AG09319 (cell line): ENCODE measurements at places on chromosomes 5 and 9.

DNA sequence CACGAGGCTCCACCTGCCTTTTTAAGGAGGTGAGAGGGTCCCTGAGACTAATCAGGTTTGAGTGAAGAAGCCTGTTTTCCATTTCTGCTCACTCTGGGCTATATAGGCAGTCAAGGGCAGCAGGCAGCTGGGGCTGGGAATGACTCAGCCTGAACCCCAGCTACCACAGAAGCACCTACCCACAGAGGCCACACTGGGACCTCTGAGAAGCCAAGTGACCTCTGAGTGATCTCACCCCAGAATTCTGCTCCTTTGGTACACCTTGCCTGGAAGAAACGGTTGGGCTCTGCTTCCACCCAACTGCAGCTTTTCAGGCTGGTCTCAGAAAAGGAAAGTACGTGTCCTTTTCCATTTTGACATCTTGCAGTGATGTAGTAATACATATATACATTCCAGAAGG lies 6.8 kb downstream of the FAM219A start:
- no peak for DNase-seq

DNA sequence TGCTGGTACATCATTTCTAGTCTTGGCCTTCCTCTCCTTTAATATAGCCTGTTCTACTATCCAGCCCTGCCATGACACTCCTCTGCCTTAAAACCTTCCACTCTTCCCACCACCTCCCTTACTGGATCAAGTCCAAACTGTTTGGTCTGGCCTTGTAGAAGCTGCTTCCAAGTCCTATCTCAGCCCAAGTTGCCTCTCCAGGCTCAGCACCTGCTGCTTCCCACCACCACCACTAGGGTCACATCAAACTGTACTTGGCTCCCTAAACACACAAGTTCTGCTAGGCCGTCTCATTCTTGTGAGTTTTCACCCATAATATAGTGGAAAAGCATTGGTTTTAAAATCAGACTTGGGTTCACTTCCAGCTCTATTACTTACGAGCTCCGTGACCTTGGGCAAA lies 1.4 kb downstream of the NDUFA8 start:
- no peak for DNase-seq

DNA sequence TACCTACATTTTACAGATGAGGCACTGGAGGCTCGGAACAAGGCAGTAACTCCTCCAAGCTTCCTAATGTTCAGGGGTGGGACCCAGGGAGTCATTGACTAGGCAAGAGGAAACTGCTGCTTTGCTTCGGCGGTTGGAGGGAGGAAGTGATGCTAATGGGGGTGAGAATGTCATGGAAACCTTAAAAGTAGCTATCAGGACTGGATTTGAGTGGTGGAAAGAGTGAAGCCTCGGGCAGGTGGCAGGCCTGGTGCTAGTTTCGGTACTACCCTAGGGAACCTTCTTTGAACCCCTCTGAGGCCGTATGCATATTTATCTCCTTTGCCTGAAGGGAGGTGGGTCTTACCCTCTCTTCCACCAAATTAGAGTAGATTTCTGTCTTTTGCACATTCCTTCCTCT lies 1.6 kb downstream of the BSPRY start:
- DNase-seq: no peak

- no peak for DNase-seq
Measured at GRCh38 chr5:101102506-101102905, 199.4 kb upstream of the ST8SIA4 start.

DNA sequence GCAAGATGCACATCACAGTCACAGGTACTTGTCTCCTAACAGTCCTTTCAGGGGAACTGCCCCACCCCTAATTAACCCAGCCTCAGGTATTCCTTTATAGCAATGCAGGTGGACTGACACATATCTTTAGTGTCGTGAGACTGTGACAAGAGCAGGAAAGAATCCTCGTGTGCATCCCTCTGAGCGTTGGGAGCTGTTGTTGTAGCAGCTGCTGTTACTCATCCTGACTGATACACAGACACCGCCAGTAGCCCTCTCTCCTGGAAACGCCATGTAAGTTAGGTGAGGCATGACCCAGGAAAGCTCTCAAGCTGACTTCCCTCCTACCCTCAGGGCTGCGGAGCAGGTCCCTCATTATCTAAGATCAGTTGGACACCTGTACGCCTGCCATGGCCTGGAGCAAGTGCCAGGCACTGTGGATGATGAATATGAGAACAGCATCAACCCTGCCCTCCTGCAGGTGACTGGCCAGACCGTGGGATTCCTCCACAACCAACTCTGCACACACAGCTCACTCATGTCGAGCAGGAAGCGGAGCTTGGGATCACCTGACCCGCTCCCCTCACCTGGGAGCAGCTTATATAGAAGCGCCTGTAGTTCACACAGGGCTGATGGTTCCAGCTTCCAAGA lies 10.2 kb upstream of the LCN15 start:
- no peak for DNase-seq

DNA sequence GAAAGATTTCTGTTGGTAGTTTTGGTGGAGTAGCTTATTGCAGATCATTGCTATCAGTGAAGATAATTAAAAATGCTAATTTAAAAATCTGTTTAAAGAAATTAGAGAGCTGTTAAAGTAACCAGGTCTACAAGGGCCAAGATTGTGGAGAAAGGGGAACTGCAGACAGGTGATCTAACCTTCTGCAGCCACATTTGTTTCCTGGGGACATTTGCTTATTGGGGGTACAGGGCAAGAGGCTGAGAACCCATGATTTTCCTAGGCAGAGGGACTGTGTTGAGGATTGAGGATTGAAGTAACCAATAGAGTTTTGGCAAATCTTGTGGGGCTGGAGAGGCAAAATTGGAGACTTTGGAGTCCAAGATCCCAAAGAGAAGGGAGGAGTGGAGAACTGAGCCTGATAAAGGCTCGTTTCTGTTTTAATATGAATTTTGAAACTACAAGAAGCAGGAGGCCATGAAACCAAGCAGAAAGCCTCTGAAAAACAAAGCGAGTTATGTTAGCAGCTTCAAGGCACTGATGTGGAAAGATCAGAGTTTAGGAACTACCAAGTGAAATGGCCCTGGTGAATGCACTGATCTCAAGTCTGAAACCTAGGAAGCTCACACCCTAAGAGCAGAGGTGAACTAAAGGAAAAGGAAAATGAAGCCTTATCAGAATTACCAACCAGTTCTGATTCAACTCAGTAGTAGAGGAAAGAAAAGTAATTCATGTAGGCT lies 219.8 kb upstream of the C9orf72 start:
- DNase-seq: no peak

DNA sequence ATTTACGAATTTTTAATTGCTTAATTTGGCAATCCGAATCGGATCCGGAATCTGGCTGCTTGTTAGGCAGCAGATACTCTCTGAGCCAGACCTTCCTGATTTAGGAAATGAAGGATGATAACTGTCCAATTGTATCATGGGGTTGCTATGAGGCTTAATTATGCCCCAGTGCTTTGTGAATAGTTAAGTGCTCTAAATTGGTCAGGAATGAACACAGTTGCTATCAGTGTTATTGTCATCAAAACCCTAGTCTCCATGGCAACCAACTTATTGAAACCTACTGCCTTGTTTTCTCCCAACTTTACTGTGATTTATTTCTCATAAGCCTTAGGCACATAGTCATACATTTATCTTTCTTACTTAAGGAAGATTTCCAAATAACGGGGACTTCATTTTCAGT lies 47.9 kb downstream of the MAMDC2 start:
- no peak for DNase-seq

DNA sequence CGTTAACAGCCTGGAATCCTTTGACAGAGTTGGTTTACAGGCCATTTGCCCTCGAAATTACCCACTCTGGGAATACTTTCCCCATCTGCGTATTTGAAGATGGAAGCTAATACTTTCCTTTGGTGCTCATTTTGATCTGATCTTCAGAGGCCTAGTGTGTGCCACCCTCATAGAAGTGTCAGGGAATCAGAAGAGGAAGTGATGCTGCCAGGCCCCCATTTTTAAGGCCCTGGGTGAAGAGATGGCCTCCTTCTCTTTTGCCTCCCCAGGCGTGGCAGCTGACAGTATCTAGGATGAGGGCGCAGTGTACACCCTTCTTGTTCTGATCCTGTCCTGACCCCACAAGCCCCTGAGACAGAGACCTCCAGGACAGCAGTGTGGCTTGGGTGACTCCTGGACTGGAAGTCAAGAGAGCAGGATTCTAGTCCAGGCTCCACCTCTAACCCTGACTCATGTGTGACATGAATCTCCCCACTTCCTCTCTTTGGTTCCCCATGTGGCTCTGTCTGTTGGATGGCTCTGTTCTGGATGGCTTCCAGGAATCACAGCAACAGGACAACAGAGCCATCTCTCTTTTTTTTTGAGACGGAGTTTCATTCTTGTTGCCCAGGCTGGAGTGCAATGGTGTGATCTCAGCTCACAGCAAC lies 27.8 kb downstream of the CSF1R start:
- peak; percentile 15 for DNase-seq

DNA sequence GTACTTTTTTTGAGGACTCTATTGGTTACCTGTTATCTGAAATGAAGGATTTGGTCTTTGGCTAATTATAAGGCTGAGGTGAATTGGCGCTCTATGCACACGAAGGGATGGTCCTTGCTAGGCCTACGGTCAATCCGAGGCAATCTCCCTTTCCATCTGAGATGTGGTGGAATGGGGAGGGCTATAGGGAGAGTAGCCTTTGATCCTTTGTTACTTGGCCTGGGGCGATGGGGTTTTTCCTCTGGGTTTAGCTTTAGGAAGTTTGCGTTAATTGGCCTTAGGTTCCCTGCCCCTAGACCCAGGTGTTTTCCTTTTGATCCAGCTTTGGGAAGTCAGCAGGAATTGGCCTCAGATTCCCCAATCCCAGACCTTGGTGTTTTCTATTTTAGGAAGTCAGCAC lies 102.1 kb upstream of the C9orf72 start:
- no peak for DNase-seq

GRCh38 chr5:148554621-148555020 lies 99.7 kb downstream of the HTR4 start:
- no peak for DNase-seq

GRCh38 chr9:110152704-110153374 lies 55.1 kb downstream of the C9orf152 start:
- DNase-seq: no peak

- DNase-seq: no peak
Measured at GRCh38 chr9:102237520-102237919, 499.1 kb upstream of the GRIN3A start.

DNA sequence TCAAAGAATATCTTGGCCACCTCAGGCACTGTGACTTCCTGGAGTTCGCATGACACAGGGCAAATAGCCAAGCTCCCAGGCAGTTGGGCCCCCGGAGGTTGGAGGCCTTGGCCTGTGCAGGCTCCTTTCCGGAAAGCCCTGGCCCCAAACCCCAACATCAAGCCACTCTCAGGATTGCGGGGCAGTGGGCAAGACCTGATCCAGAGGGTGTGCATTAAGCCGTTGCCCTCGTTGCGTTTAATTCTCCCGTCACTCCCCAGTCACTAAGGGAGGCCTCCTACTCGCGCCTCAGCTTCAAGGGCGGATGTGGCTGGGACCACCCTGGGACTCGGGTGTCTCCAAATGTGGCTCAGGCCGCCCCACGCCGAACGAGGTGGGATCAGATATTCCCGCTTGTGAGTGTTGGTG lies 60.1 kb downstream of the TMEM174 start:
- DNase-seq: no peak

DNA sequence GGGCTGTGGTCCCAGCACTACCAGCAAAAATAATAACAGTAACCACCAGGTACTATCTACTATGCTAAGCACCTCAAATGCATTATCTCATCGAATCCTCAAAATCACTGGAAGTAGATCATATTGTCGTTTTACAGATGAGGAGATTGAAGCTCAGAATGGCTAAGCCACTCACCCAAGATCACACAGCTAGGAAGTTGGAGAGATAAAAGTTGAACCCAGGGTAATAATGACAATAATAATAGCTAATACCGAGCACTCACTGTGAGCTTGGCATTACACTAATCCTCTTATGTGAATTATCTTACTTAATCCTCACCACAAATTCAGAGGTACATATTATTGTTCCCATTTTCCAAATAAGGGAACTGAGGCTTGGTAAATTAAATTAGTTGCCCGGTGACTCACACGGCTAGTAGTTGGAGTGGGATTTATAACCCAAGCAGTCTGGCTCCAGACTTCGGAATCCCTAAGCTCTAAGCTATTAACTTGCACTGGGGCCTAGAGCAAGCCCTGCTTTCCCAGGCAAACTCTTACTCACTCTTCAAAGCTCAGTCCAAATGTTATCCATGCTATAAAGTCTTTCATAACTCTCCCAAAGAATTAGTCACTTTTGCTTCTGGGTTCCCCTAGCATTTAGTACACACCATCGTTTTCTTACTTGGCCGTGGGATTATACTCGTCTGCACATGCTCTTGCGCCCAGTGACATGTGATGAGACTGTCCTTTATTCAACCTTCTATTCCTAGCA lies 3.8 kb downstream of the ARSI start:
- DNase-seq: peak; percentile 86

DNA sequence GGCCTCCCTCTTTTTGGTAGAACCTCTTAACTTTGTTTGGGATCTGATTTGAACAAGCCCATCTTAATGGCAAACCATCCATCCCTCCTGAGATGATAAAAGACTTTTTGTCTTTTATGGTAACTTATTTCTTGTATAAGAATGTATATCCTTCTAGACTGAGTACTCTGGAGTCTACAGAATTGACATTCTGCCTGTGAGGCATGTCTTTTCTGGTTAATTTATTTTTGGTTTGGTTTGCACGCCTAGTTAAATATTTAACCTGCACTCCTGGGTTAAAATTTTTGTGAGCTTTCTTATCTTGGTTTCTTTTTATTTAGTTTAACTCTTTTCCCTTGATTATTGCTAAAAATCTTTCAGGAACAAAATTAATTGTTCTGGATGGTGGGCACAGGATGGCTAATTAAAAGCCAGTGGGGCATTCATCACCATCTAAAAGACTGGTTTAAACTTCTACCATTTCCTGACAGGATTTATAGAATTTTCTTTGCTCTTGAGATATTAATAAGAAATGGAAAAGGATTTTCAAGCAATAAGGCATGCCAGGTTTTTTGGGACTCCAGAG lies 50.3 kb downstream of the PHAX start:
- DNase-seq: no peak

DNA sequence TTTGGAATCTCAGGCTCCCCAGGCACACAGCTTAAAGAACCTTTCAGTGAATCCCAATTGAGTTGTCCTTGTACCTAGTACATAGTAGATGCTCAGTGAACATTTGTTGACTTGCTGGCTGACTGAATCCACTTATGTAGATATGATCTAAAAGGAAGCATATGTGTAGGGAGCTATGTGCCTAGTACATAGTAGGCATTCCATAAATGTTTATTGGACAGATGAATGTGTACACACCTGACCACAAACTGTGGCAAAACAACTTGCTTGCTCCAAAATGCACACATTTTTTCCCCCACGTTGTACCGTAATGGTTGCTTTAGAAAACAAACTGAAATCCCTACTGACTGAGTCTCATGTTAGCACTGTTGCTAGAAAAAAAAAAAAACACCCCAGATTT lies 80.2 kb upstream of the IL12B start:
- DNase-seq: no peak

DNA sequence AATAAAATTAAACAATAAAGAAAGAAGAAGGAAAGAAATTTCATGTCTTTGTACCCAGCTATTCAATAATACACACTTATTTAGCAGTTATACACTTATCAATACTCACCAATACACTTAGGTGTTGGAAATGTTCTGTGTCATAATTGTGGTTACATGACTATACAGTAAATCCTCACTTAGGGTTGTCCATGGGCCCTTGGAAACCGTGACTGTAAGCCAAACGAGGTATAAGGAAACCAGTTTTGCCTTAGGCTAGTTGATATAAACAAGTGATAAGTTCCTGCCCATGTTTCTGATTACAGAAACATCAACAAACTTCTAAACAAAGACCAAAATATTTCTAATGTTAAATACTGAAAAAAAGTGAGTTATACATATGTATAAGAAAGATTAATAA lies 10.0 kb upstream of the SLCO4C1 start:
- no peak for DNase-seq
